ENCODE measurements at places on chromosomes 12 and 14.

GRCh38 chr12:90343966-90344365 is 611.0 kb downstream of the CCER1 start:
- DNase-seq = no peak

GRCh38 chr12:128843538-128843937 is 9.7 kb upstream of the GLT1D1 start:
- DNase-seq = no peak

DNA sequence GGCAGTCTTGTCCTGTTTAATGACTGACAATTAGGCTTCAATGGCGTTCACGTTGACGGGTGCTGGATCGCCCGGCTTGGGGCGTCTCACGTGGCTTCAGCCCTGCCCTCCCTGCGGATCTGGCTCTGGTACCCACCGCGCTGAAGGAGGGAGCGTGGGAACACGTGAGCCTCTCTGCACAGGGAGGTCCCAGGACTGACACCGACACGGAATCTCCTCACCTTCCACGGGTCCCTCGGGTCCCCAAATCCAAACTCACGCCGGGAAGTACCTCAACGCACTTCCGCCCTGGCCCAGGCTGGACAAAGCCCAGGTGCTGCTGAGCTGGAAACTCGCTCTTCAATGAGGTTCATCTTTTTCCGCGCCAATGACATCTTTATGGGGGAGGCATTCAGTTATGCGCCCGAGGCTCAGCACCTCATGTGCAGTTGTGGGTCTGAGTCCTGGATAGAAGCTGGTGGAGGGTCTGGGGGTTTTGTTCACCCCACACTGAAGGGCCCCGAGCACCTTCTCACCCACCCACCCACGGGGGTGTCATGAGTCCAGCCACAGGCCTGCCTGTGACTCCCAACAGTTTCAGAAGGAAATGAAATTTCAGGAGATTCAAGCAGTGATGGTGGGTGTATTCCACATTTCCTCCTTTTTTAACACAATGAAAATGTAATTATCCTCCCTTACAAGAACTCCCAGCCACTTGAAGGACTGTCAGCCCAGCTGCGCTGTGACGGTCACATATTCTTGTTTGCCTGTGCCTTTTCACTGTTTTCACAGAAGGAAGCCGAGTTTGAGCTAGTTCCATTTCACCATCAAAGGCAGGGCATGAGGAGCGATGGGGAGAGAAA is 251.7 kb upstream of the SFSWAP start:
- DNase-seq = no peak

GRCh38 chr12:123070267-123071081 is 80.4 kb downstream of the PITPNM2 start:
- no peak for DNase-seq

GRCh38 chr14:37668646-37669045 is 73.2 kb downstream of the TTC6 start:
- DNase-seq = no peak
